Aorta (tissue), 5 donors: ENCODE measurements at places on chromosomes 5 and 9. TPM values are rescaled to one million over a fixed set of nuclear protein-coding genes. Genes with fewer than 3 reads are reported as not detected.

GRCh38 chr5:132353486-132353995 lies 16.0 kb upstream of the SLC22A5 start:
- H3K4me1 ChIP-seq: no peaks in the 10 kb centered on the region
- H3K27ac ChIP-seq: no peak overlapping the region
- no peak for DNase-seq
- no peaks in the 10 kb centered on the region for H3K27me3 ChIP-seq

DNA sequence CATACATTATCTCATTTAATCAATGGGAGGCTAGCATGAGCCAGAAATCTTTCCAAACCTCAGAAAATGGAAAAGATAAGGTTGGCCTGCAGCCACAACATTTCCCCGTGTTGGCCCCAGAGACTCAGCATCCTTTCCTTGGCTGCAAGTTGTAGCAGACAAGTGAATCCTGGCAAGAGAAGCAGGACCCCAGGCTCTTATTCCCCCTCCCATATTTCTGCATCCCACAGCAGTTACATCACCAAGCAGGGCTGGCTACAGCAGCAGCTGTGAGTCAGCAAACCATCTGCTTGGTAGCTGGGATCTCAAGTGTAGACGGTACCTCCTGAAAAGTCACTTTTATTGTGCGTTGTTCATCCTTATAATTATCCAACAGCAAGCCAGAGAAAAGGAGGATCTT lies 212.4 kb downstream of the GNA14 start:
- no peaks in the 10 kb centered on the region for H3K4me1 ChIP-seq
- H3K27ac ChIP-seq: no peak overlapping the region
- H3K27me3 ChIP-seq: no peaks in the 10 kb centered on the region
- no peak for DNase-seq
- no peaks in the 10 kb centered on the region for H3K36me3 ChIP-seq
- no peak overlapping the region for H3K4me3 ChIP-seq

GRCh38 chr5:137407090-137407489 lies 92.0 kb downstream of the SPOCK1 start:
- no peak overlapping the region for H3K4me3 ChIP-seq
- no peak for DNase-seq
- H3K4me1 ChIP-seq: no peaks in the 10 kb centered on the region
- H3K36me3 ChIP-seq: no peaks in the 10 kb centered on the region

- H3K27ac ChIP-seq: no peak overlapping the region
- no peak overlapping the region for H3K4me3 ChIP-seq
- H3K4me1 ChIP-seq: no peaks in the 10 kb centered on the region
- DNase-seq: no peak
- H3K36me3 ChIP-seq: no peaks in the 10 kb centered on the region
Measured at GRCh38 chr5:169746147-169746694, 109.1 kb downstream of the DOCK2 start.

DNA sequence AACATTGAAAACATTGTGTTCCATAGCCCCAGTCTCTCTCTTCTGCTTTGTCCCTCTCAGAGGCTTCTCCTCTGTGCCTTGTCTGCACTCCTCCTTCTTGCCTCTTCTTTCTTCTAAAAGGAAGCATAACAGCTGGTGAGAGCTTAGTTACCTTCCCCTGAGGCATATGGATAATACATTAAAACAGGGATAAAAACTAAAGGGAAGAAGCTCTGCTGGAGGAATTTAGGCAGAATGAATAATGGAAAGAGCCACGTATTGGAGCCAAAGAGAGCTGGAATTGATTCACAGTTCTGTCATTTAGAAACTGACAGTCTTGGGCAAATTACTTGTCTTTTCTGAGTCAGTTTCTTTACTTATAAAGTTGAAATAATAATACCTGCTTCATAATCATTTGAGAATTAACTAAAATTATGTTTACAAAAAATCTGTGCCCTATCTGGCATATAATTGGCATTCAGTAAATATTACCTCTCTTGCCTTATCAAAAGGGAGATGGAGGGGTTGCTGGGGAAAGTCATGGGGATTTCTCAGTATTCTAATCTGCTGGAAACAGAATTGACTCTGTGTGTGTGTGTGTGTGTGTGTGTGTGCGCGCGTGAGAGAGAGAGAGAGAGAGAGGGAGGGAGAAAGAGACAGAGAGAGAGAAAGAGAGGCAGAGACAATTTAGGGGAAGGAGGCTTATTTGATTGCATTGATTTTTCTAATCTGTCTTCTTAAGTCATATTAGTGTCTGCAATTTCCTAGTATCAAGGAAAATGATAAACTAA lies 20.2 kb downstream of the ZNF474 start:
- no peak for DNase-seq
- no peaks in the 10 kb centered on the region for H3K27me3 ChIP-seq
- no peaks in the 10 kb centered on the region for H3K36me3 ChIP-seq
- H3K4me3 ChIP-seq: no peak overlapping the region
- no peak overlapping the region for H3K27ac ChIP-seq

DNA sequence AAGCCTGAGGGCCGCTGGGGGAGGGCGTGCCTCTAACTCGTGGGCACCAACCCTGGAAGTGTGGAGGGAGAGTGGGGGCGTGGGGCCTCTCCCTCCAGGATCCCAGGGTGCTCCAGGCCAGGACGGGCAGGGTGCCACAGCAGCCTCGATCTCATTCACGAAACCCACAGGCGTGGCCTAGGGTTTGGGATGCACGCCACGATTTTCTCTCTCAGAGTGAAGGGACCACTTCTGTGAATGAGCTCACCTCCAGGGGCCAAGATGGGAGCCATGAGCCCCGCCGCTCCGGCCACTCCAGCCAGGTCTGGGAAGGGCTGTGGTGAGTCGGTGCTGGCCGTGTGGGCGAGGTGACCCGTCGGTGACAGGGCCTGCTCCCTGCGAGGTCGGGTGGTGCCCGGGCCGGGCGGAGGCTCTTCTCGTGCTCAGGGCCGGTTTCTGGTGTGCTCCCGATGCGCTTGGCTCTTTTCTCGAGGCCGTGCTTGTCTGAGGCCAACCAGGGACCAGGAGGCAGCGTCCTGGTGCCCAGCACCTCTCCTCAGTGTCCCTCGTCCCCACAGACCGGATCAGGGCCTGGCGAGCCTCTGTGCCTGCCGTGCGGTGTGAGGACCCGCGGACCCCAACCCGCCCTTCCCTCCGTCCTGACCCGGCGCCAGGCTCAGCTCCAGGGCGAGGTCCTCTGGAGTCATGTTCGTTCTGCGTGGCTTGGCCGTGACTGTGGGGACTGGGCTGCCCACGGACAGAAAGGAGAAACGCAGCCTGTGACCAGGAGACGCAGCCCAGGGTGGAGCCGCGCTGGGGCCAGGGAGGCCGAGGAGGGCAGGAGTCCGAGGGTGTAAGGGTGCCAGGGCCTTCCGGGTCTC lies 31.0 kb downstream of the TPPP start:
- DNase-seq: no peak
- no peaks in the 10 kb centered on the region for H3K36me3 ChIP-seq
- no peak overlapping the region for H3K4me3 ChIP-seq
- H3K27me3 ChIP-seq: no peaks in the 10 kb centered on the region

DNA sequence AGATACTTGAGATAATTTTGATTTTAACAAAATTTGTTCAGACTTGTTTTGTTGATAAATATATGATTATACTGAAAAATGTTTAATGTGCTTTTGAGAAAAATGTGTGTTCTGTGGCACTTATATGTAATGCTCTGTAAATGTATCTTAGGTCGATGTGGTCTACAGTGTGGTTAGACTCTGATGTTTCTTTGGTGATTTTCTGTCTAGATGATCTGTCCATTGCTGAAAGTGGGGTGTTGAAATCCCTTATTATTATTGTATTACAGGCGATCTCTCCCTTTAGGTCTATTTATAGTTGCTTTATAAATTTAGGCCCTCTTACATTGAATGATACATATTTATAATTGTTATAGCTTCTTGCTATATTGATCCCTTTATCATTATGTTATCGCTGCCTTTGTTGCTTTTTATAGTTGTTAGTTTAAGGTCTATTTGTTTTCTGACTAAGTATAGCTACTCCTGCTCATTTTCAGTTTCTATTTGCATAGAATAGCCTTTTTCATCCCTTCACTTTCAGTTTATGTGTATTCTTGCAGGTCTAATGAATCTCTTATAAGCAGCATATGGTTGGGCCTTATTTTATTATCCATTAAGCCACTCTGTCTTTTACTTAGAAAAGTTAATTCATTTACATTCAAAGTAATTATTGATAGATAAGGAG lies 124.3 kb downstream of the MRPS30 start:
- H3K4me3 ChIP-seq: no peak overlapping the region
- no peaks in the 10 kb centered on the region for H3K27me3 ChIP-seq
- no peak overlapping the region for H3K27ac ChIP-seq
- no peaks in the 10 kb centered on the region for H3K36me3 ChIP-seq

- H3K27ac ChIP-seq: no peak overlapping the region
- no peak for DNase-seq
- H3K36me3 ChIP-seq: no peaks in the 10 kb centered on the region
- H3K4me3 ChIP-seq: no peak overlapping the region
Measured at GRCh38 chr5:97986069-97986468, 787.4 kb upstream of the RGMB start.

GRCh38 chr5:87347272-87347671 lies 65.5 kb downstream of the CCNH start:
- no peaks in the 10 kb centered on the region for H3K4me1 ChIP-seq
- no peaks in the 10 kb centered on the region for H3K27me3 ChIP-seq
- DNase-seq: no peak
- no peaks in the 10 kb centered on the region for H3K36me3 ChIP-seq

- no peak for DNase-seq
- no peaks in the 10 kb centered on the region for H3K36me3 ChIP-seq
- H3K27ac ChIP-seq: peak overlapping the region; percentile 28
Measured at GRCh38 chr5:171524466-171524865, 105.0 kb downstream of the FGF18 start.

DNA sequence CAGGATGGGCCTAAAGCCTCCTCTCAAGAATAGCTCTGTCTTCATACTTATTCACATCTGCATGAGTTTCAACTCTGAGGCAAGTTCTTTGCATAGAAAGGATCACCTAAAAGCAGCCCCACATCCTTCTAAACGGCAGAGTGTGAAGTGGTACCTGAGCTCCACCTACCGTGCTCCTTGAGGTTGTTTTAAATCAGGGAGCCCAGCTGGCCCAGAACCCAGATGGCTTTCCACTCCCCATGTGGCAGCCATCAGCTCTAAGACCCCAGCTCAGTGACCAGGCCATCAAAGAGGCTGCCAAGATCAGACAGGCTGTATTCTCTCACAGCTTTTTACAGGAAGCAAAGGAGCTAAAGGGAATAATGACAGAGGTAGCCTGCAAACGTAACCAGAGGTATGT lies 299.3 kb downstream of the RASEF start:
- no peaks in the 10 kb centered on the region for H3K36me3 ChIP-seq
- no peaks in the 10 kb centered on the region for H3K27me3 ChIP-seq
- no peak for DNase-seq
- H3K27ac ChIP-seq: no peak overlapping the region
- no peak overlapping the region for H3K4me3 ChIP-seq
- no peaks in the 10 kb centered on the region for H3K4me1 ChIP-seq

GRCh38 chr5:150603052-150603451 lies 37.4 kb upstream of the SYNPO start:
- H3K27me3 ChIP-seq: no peaks in the 10 kb centered on the region
- H3K27ac ChIP-seq: peak overlapping the region; percentile 85
- peak; percentile 59 for DNase-seq
- no peaks in the 10 kb centered on the region for H3K36me3 ChIP-seq

- H3K4me1 ChIP-seq: peaks cover under 1% of the 10 kb centered on the region
- no peak overlapping the region for H3K4me3 ChIP-seq
- DNase-seq: no peak
- no peak overlapping the region for H3K27ac ChIP-seq
- no peaks in the 10 kb centered on the region for H3K27me3 ChIP-seq
Measured at GRCh38 chr9:115213818-115214334, 95.9 kb upstream of the TNC start.

GRCh38 chr5:32713361-32713769 lies 2.2 kb downstream of the NPR3 start:
- DNase-seq: peak; percentile 47
- H3K27me3 ChIP-seq: no peaks in the 10 kb centered on the region
- peak overlapping the region; percentile 47 for H3K27ac ChIP-seq
- H3K4me3 ChIP-seq: peak overlapping the region; percentile 62

DNA sequence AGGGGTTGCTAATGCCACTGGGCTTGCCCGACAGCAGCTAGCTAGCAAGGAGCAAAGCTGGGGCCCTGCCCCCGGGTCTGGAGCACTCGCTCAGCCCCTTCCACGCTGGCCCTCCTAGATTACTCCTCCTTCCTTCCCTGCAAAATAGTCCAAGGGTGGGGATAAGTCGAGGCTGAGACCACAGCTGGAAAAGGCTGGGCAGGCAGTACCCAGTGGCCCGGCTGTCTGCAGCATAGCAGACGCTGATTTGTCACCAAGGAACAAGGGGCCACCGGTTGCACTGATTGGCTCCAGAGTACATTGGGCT lies 73.9 kb downstream of the ADAMTS2 start:
- H3K4me1 ChIP-seq: no peaks in the 10 kb centered on the region
- no peaks in the 10 kb centered on the region for H3K27me3 ChIP-seq
- H3K4me3 ChIP-seq: no peak overlapping the region

GRCh38 chr9:4967523-4967922 lies 17.5 kb upstream of the JAK2 start:
- H3K27ac ChIP-seq: peak overlapping the region; percentile 28
- no peak overlapping the region for H3K4me3 ChIP-seq
- H3K36me3 ChIP-seq: no peaks in the 10 kb centered on the region

GRCh38 chr9:136441681-136442245 lies 2.1 kb upstream of the INPP5E start:
- H3K4me3 ChIP-seq: no peak overlapping the region
- peaks cover 6% of the 10 kb centered on the region for H3K36me3 ChIP-seq
- no peaks in the 10 kb centered on the region for H3K4me1 ChIP-seq
- no peaks in the 10 kb centered on the region for H3K27me3 ChIP-seq

DNA sequence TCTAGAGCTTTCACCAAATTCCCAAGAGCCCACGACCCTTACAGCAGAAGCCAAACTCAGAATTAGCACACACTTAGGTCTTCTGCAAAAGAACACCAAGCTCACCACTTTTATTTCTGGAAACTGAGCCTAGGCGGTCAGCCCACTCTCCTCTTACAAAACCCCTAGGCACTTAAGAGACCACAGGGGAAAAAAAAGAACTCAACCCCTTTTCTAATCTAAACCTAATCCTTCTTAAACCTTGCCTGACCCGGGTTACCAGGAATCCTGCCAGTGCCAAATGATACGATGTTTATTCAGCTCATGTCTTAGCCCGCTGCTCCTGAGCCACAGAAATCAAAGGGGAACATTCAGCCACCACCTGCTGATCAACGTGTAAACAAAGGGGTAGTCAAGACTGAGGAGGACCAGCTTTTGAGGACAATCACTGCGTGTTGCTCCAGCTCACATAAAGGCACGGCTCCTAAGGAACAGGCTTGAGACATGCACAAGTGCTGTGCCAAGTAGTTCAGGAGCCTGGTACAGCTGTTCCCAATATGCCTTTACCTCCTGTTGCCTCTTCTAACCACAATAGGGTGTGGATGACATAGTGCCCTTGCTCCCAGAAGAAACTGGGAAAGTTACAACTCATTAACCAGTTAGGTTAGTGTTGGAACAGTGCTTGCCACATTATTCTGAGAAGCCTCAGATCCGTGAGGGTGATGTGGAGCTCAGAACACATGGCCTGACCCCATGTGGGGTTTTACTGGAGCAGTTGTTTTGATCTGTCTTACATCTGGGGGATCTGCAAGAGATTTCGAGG lies 49.3 kb downstream of the ZFAND5 start:
- H3K27me3 ChIP-seq: no peaks in the 10 kb centered on the region
- H3K36me3 ChIP-seq: no peaks in the 10 kb centered on the region
- peak overlapping the region; percentile 68 for H3K27ac ChIP-seq
- no peak overlapping the region for H3K4me3 ChIP-seq
- no peaks in the 10 kb centered on the region for H3K4me1 ChIP-seq

Gene FOXD4L6
- not detected for total RNA-seq

Gene BAAT
- total RNA-seq: not detected

Gene ENTPD2
- 0.16 TPM for total RNA-seq

Gene PROB1
- total RNA-seq: 3.0 TPM

Gene IFNA17
- not detected for total RNA-seq

Gene LIX1
- total RNA-seq: not detected

Gene PLAC8L1
- total RNA-seq: 0.87 TPM

Gene LHX2
- not detected for total RNA-seq

Gene UQCRQ
- total RNA-seq: 249 TPM
